ENCODE measurements at places on chromosomes 1 and 21. TPM values are rescaled to one million over a fixed set of nuclear protein-coding genes. Genes with fewer than 3 reads are reported as not detected.

GRCh38 chr1:214028649-214029406 is 41.1 kb downstream of the PROX1 start:
- no peaks in the 10 kb centered on the region for H3K36me3 ChIP-seq
- no peaks in the 10 kb centered on the region for H3K27me3 ChIP-seq
- DNase-seq: no peak
- H3K4me3 ChIP-seq: no peak overlapping the region

DIO1 gene
- not detected for total RNA-seq

DNA sequence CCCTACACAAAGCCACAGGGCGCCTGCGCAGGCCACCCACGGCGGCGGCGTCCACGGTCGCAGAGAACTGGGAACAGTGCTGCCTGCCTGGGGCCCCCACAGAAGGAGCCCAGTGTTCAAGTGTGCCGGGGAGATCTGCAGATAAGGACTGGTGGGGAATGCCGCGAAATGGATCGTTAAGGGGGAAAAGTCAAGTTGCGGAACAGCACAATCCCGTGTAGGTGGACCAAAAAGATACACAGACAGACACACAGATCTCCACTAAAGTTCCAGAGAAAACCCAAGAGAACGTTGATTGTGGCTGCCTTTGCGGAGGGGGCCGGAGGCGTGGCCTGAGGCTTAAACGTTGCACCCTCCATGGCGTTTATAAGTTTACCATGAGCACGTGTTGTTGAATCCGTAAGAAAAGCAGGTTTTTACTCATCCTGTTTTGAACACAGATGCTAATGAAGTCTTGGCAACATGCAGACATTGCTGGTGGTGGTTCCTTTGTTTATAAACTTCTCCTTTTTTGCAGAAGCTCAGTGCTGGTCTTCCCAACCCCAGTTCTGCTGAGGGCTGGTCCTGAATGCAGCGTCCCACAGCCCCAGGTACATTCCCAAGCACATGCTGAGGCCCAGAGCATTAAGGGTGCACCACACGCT is 4.1 kb downstream of the SPATC1L start:
- no peak for DNase-seq
- H3K4me1 ChIP-seq: no peaks in the 10 kb centered on the region
- H3K27me3 ChIP-seq: no peaks in the 10 kb centered on the region
- H3K27ac ChIP-seq: no peak overlapping the region

DNA sequence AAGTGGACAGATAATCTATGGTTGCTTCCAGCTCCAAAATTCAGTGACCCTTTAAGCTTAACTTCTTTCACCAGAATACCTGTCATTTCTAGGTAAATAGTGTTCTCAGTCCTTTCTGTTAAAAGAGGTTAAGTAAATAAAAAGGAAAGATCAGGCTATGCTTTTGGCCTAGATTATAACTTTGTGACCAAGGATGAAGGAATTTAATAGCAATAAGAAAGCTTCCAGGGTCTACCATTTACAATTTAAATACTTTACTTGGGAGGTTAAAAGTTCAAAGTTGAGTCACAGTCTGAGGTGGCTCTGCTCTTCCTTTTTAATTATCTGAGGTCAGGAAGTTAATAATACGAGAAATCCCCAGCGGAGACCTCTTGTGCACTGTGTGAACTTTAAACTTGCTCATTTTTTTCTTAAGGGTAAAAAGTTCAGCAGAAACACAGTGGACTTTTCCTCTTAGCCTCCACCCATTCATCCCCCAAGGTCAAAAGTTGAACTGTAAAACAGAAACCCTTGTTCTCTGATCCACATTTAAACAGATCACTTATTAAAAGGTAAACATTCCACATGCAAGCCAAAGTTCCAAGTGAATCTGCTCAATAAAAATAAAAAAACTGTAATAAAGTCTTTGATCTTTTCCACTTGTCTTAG is 187.1 kb downstream of the NRIP1 start:
- H3K4me3 ChIP-seq: no peak overlapping the region
- no peak for DNase-seq
- H3K27ac ChIP-seq: no peak overlapping the region
- H3K4me1 ChIP-seq: no peaks in the 10 kb centered on the region
- H3K27me3 ChIP-seq: no peaks in the 10 kb centered on the region

- H3K27ac ChIP-seq: no peak overlapping the region
- no peaks in the 10 kb centered on the region for H3K4me1 ChIP-seq
- no peak overlapping the region for H3K4me3 ChIP-seq
- H3K27me3 ChIP-seq: peaks cover 14% of the 10 kb centered on the region
These were observed 46.5 kb upstream of the ACTRT2 start for GRCh38 chr1:2974701-2975301.

ELF3 gene
- 919 TPM for total RNA-seq

Measured in transverse colon (tissue), 4 donors.